Spleen (tissue), 13 donors: ENCODE measurements at places on chromosomes 13 and 19. TPM values are rescaled to one million over a fixed set of nuclear protein-coding genes. Genes with fewer than 3 reads are reported as not detected.

DNA sequence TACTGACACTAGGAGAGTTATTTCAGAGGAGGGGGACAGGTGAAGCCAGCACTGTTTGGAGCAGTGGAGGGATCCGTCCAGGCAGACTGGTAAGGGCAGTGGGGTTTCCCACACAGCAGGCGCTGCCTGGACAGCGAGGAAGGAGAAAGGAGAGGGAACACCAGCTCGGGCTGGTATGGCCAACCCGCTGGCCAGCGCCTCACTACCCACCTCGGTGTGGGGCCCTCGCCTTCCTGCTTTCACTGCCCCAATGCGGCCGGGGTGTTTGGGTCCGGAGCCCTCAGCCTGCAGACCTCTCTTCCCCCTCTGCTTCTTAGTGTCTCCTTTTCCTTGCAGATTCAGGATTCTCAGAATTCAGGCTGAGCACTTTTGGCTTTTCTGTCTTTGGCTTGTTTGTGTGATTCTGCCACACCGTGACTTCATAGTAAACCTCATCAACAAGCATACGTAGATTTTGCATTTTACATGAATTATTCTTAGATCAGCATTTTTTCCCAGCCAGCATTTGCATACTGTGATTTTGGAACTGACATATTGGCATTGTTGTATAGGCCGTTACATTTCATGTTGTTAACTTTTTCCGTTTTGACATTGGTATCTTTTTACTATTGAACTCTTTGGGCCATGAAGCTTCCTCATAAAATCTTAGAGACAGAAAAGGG is 294.1 kb downstream of the MYO16 start:
- DNase-seq: no peak

DNA sequence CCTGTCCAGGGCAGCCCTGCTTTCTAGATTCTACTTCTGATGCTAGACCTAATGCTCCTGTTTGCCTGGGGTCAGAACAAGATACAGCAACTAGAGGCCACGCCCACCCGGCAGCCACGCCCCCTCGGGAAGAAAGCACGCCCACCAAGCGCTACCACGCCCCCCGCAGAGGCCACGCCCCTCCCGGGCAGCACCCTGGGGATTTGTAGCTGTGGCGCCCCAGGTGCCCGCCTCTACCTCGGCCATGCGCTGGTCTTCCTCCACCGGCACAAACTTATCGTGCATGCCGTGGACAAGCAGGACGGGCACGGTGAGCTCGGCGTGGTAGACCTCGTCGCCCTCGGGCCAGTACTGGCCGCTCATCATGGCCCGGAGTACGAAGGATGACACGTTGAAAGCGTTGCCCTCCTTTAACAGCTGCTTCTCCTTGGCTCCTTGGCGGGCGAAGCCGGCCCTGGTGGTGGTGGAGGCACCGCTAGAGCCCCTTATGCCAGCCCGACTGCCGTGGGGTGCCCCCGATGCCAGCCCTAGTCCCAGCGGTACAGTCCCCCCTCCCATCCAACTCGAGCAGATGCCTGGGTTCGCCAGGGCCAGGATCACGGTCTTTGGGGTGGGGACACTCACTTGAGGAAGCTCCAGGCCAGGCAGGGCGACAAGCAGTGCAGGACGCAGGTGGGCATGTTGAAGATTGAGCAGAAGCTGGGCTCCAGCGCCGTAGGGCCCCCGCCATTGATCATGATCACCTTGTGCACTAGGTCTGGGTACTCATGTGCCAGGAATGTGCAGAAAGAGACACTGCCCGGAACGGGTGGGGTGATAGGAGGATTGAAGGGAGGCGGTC is 9.0 kb downstream of the ABHD8 start:
- DNase-seq: peak; percentile 78

GRCh38 chr19:35432911-35433310 is 15.1 kb upstream of the FFAR2 start:
- no peak for DNase-seq

The ZNF560 gene
- polyA plus RNA-seq: 0.04 TPM

The OR10H2 gene
- not detected for polyA plus RNA-seq

DNA sequence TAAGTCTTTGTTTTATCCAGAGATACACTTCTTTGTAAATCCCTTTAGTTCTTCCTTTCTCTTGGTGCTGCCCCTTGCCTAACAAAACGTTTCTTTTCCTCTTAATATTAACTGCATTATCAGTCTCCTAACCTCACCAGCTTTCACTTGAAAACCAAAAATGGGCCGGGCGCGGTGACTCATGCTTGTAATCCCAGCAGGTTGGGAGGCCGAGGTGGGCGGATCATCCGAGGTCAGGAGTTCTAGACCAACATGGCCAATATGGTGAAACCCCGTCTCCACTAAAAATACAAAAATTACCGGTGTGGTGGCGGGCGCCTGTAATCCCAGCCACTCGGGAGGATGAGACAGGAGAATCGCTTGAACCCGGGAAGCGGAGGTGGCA is 329.8 kb upstream of the MIR17HG start:
- no peak for DNase-seq

DNA sequence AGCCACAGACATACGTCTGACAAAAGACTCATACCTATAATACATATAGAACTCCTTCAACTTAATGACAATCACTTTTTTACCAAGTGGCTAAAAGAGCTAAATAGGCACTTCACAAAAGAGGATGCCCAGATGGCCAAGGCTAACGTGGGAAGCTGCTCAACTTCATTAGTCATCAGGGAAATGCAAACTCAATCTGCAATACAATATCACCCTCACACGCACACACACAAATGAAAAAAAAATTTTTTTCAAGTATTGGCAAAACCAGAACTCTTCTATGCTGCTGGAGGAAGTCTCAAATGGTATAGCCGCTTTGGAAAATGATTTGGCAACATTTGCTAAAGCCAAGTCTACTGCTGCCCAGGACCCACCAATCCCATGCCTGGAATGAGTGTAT is 14.6 kb upstream of the DNMT1 start:
- no peak for DNase-seq

DNA sequence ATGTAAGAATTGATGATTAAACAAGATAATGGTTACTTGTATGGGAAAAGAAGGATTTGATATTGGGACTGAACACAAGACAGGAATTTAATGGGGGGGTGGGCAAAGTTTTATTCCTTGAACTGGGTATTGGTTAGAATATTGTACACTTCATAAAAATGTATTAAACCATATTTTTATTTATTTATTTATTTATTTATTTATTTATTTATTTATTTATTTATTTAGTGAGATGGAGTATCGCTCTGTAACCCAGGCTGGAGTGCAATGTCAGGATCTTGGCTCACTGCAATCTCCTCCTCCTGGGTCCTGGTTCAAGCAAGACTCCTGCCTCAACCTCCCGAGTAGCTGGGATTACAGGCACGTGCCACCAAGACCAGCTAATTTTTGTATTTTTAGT is 287.1 kb upstream of the SLITRK5 start:
- DNase-seq: no peak

The ZNF534 gene
- polyA plus RNA-seq: 0.11 TPM

DNA sequence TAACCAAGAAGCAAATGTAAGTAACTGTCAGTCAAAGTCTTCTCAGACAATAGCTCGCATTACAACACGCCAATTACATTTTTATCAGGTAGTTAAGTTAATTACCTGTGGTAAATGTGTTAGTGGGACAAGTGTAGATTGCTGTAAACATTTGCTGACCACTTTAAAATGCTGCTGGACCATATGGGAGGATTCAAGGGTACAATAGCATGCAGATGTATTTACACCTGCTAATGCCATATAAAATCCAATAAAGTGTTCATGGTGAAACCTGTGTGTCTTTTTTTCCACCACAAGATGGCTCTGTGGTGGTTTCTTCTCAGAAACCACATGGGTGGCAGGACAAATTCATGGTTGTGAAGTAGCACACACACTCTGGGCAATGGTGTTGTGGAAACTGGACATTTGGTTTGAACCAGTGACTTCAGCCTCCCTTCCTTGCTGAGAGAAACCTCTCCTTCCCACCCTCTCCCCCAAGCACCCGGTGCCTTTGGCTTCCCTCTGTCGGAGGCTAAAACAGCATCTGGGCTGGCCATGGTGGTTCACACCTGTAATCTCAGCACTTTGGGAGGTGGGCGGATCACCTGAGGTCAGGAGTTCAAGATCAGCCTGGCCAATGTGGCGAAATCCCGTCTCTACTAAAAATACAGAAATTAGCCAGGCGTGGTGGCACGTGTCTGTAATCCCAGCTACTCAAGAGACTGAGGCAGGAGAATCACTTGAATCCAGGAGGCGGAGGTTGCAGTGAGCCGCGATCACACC is 18.1 kb upstream of the GTF3A start:
- no peak for DNase-seq

The DBP gene
- polyA plus RNA-seq: 24.1 TPM

- DNase-seq: no peak
Observed at GRCh38 chr13:86960876-86961275, 710.3 kb upstream of the SLITRK5 start.

DNA sequence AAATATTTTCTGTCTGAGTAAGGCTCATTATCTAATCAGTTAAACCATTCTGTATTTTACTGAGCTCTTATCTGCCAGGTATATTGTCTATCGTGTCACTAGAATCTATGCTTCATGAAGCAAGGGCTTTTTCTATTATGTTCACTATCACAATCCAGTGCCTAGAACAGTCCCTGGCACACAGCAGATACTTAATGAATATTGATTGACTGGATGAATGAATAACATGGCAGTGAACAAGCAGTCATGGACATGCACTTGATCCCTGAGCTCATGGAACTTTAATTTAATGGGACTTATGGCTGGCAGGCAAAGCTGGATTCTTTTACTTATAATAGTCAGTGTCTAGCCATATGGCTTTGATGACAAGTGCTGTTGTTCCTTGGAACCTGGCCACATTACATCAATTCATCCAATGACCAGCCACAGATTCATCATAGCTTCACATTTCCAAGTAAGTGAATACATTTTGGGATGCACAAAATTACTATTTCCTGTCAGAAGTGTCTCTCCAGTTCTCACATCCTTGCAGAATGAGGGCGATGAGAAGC is 214.8 kb downstream of the COG6 start:
- no peak for DNase-seq

The NOVA2 gene
- 0.42 TPM for polyA plus RNA-seq

The APOC4 gene
- polyA plus RNA-seq: 0.32 TPM

DNA sequence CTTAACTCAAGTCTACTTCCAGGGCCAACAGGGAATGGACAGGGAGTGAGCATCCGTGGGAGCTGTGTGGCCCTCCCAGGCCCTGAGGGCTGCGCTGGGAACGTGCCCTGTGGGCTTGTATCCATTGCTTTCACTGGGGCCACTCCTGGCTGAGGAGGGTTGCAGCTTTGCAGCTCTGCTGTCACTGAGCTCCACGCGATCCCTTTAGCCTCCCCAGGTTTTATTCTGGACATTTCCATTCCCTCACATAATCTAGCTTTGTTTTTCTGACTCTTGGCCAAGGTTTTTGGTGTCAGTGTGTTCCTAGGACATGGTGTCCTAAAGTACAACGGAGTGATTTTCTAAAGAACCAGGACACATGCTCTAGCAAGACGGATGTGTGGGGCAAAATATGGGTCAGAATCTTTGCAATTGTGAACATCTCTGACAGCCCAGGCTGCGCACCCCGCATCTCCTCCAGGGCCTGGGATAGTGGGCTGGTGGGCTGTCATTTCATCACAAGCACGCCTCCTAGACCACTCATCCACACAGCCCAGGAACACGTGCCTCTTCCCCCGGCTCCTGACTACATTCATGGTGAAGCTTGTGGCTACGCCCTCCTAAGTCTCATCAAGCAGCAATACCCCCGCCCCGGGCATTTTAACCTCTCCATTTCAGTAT is 28.0 kb downstream of the GGACT start:
- DNase-seq: no peak

The RNF113B gene
- not detected for polyA plus RNA-seq

The SCGB2B2 gene
- 0.13 TPM for polyA plus RNA-seq

- DNase-seq: no peak
Observed at GRCh38 chr13:76724421-76724820, 161.8 kb downstream of the KCTD12 start.

GRCh38 chr13:52903320-52903719 is 54.9 kb upstream of the PCDH8 start:
- no peak for DNase-seq

GRCh38 chr13:98978280-98978679 is 416 bp upstream of the DOCK9 start:
- no peak for DNase-seq

The PCSK4 gene
- polyA plus RNA-seq: 2.0 TPM
